ENCODE measurements at places on chromosomes 7 and 10. TPM values are rescaled to one million over a fixed set of nuclear protein-coding genes. Genes with fewer than 3 reads are reported as not detected.

Gene CCDC172
- not detected for total RNA-seq

Gene PHYHIPL
- under 0.01 TPM for total RNA-seq

Gene CAV1
- total RNA-seq: 483 TPM

Gene MMD2
- not detected for total RNA-seq

Data from nasal cavity respiratory epithelium epithelial cell of viscerocranial mucosa (primary cell).